D341Med (cell line): ENCODE measurements at places on chromosomes 5 and 9.

- no peak for DNase-seq
Measured at GRCh38 chr9:100498592-100498991, 25.6 kb downstream of the TMEFF1 start.

GRCh38 chr9:134752471-134753168, 111.0 kb downstream of the COL5A1 start:
- no peak for DNase-seq

- no peak for DNase-seq
Measured at GRCh38 chr9:116042321-116042720, 111.3 kb upstream of the PAPPA start.

DNA sequence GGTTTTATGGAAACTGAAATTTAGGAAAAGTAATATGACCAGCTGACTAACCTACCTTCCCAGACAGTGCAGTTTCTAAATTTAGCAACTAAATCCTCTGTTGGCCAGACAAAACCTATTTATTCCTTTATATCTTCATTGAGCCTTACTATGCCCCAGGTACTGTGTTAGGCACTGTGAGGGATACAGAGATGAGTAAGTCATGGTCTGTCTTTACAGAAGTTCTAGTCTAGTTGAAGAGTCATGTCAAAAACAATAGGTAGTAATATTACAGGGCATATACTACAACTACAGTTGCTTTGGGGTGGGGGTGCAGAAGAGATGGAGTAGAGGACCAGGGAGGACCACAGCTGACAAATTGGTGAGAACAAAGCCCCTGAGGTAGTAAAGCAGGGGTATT, 42.8 kb downstream of the FBXO38 start:
- DNase-seq = no peak

DNA sequence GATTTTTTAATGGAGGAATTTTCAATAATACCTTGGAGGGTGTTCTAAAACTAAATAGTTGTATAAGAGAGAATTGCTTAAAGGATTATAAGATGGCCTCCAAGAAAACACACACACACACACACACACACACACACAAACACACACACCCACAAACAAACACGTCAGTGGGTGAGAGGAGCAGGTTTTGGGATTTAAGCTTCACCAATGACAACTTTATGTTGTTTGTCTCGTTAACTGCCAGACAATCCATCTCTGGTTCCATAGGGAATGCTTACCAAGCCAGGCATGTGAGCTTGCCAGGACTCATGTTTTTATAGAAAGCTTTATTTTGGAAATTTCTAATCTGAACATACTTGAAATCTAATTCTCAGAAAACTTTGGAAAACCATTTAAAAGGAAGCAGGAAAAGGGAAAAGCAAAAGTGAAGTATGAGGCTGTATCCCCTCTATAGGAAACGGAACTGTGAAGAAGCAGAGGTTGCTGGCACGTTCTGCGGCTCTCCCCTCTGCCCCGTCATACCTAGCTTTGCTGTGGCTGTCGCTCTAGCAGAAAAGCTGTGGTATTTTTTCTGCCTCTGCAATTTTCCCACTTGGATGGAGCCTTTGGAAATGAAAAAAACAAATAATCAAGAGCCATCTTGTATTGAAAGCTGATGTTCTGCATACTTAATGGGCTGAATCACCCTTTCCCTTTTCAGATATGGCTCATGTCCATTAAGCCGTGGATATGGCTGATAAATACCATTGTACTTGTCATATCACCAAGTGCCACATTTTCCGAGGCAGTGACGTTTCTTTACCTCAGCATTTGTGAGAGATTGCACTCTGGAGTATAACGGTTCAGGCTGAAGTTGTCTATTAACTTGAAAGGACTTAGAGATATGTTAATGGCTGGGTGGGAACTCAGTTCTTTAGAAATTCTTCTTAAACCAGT, 112.7 kb downstream of the NTRK2 start:
- no peak for DNase-seq

DNA sequence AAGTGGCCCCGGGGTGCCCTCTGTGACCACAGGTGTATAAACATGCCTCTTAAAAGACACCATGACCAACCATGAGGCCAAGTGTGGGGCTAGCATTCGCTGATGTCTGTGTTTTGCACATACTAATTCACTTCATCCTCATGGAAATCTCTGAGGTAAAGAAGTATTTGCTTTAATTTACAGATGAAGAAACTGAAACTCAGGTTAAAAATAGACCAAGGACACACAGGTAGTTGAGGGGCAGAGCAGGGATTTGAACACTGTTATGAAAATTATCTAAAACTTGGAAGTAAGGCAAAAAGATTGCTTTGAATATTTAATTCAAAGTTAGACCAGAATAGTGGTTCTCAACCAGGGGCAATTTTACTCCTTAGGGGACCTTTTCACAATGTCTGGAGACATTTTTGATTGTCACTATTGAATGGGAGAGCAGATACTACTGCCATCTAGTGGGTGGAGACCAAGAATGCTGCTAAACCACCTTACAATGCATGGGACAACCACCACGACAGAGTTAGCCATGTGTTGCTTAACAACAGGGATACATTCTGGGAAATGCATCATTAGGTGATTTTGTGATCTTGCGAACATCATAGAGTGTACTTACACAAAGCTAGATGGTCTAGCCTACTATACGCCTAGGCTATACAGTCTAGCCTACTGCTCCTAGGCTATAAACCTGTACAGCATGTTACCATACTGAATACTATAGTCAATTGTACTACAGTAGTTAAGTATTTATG, 8.0 kb upstream of the FXN start:
- peak; percentile 50 for DNase-seq

GRCh38 chr9:136170006-136170901, 34.7 kb downstream of the LHX3 start:
- peak; percentile 93 for DNase-seq

DNA sequence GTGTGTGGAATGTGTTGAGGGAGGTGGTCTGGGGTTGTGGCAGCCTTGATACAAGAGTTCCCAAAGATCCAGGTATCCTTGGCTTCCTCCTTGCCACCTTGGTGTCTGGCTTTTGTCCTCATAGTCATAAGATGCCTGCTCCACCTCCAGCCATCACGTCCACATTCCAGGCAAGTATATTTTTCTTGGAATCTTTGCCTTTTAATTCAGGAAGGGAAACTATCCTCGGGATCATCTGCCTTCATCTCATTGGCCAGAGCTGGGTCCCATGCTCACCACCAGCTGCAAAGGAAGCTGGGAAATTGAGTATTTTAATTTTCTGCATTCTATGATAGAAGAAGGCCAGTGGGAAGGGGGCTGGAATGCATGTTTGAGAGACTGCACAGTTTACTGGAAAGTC, 186.7 kb downstream of the C9orf50 start:
- no peak for DNase-seq

DNA sequence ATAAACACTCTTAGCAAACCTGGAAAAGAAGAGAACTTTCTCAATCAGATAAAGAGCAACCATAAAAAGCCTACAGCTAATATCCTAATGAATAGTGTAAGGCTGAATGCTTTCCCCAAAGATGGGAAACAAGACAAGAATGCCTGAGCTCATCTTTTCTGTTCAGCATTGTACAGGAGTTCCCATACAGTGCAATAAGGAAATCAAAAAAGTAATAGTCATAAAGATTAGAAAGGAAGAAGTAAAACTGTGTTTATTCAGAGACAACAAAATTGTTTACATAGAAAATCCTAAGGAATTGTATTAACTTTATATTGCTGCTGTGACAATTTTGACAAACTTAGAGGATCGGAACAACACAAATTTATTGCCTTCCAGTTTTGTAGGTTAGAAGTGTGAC, 330.7 kb upstream of the SLC24A2 start:
- DNase-seq = no peak

- DNase-seq = peak; percentile 30
Measured at GRCh38 chr9:2132484-2133082, 117.4 kb downstream of the SMARCA2 start.

- no peak for DNase-seq
Measured at GRCh38 chr5:44356231-44356630, 33.0 kb downstream of the FGF10 start.

- DNase-seq = no peak
Measured at GRCh38 chr5:95471487-95471886, 80.3 kb downstream of the FAM81B start.

- DNase-seq = no peak
Measured at GRCh38 chr9:77224746-77225312, 47.5 kb downstream of the VPS13A start.

GRCh38 chr5:67809589-67809988, 406.0 kb upstream of the PIK3R1 start:
- peak; percentile 38 for DNase-seq

GRCh38 chr9:115456515-115456914, 338.6 kb upstream of the TNC start:
- DNase-seq = no peak

DNA sequence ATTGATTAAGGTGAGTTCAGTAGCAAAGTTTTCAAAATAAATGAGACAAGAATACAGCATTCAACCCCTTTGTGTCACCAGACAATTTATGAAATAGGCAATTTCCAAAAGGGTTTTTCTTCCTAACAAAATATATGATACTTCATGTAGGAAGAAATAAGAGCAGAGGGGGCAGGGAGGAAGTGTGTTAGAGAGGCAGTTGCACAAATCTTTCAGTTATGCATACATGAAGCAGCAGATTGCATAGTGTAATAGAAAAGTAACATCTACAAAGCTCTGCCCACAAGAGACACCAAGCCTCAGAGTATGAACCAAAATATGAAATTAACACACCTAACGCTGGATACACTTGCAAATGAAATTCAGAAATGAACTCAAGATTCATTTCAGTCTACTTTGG, 157.0 kb downstream of the DENND1A start:
- DNase-seq = no peak

GRCh38 chr5:168992687-168993086, 308.3 kb downstream of the SLIT3 start:
- DNase-seq = no peak

DNA sequence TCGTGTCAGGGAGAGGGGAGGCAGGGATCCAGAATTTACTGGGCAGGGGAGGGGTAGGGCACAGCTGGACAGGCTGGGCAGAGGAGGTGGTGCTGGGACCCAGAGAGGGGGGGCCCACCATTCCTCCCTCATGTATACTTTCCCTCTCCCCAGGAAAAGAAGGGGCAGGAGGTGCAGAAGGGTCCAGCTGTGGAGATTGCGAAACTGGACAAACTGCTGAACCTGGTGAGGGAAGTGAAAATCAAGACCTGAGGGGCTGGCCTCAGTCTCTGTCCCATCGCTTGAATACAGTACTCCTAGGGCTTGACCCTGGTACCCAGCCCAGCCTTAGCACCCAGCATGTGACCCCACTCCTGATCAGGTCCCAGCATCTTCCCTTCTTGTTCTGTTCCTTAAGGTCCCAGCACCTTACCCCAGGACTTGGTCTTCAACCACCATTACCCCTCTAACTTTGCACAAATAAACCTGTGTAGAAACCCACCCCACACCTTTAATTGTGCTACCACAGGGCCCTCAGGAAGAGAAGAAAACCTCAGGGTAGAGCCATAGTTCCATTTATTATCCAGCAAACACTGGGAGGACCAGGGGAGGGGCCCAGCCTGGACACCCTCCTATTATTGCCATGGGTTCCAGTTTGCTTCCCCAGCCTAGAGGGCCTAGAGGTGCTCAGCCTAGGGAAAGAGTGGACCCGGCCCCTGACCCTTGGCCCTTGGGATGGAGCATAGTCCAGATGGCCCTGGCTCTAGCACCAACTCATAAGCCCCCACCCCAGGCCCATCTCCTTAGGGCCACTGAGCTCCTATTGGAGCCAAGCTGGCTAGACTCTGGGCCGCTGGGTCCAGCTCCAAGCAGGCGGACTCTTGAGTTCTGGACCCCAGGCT, 2.0 kb downstream of the ENHO start:
- no peak for DNase-seq

- DNase-seq = no peak
Measured at GRCh38 chr5:40623480-40624420, 56.0 kb upstream of the PTGER4 start.

DNA sequence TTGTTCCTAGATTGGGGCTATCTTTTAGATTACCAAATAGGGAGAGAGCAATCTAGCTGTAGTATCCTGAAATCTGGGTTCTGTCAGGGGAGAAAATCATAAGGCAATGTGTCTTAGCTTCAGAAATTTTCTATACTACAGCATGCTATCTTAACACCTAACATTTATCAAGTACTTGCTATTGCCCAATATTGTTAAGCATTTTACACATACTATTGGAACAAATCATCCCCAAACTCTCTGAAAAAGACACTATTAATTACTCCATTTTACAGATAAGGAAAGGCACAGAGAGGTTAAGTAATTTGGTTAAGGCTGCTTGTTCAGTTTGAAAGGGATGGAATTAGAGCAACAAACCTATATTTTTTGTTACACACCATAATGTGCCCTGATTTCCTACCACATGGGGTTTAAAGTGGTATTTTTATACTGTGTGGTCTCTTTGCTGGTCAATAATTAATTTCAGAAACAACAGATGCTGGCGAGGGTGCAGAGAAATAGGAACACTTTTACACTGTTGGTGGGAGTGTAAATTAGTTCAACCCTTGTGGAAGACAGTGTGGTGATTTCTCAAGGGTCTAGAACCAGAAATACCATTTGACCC, 57.2 kb upstream of the RIC1 start:
- DNase-seq = no peak

DNA sequence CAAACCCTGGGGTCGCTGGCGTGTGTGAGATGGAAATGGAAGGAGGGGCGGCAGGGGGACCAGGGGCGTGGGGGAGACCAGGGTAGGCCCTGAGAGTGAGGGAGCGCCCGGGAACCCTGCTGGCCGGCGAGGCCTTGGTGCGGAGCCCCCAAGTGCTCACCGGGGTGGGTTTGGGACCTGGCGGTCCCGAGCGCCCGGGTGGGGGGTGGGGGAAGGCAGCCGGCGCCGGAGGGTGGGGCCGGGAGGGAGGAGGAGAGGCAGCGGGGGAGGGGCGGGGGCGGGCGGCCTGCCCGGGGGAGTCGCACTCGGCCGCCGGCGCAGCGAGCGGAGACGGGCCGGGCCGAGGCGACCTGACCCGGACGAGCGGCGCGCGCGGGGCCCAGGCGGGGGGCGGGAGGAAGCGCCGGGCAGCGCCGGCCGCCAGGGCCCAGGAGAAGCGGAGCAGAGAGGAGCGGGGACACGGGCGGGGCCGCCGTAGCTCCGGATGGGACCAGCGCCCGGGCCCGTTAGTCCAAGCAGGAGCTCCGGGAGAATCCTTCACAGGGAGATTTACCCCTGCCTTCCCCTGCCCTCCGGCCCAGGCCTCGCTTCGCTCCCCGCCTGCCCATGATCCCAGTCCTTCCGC, at the start of gene NPR2:
TSS of gene NPR2 (plus strand) at position 295 of the 625 bp plus-strand sequence. CDS start 818 bp downstream, outside the sequence.
- no peak for DNase-seq
